ENCODE measurements at places on chromosomes 7 and 10. TPM values are rescaled to one million over a fixed set of nuclear protein-coding genes. Genes with fewer than 3 reads are reported as not detected.
A peak's percentile ranks its signal among the peaks of the same experiment; 100 is the strongest.

The ELMO1 gene
- 113 TPM for total RNA-seq

- no peak overlapping the region for H3K4me3 ChIP-seq
- peaks cover 37% of the 10 kb centered on the region for H3K27me3 ChIP-seq
- H3K27ac ChIP-seq = no peak overlapping the region
- H3K36me3 ChIP-seq = no peaks in the 10 kb centered on the region
Measured at GRCh38 chr7:141490474-141490873, 60.7 kb upstream of the AGK start.

- H3K27ac ChIP-seq = peak overlapping the region; percentile 96
- no peaks in the 10 kb centered on the region for H3K27me3 ChIP-seq
- peaks cover 62% of the 10 kb centered on the region for H3K4me1 ChIP-seq
Measured at GRCh38 chr7:3461923-3462322, 160.9 kb downstream of the SDK1 start.

DNA sequence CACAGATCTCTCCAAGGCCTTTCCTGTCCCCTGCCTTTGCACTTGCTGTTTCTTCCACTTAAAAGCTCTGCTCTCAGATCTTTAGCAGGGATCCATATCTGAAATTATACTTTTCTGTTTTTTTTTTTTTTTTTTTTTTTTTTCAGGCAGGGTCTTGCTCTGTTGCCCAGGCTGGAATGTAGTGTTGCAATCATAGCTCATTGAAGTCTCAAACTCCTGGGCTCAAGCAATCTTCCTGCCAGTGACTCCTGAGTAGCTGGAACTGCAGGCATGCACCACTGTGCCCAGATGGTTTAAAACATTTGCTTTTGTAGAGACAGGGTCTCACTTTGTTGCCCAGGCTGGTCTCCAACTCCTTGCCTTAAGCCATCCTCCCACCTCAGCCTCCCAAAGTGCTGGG, 5.0 kb upstream of the TSPAN15 start:
- peaks cover 12% of the 10 kb centered on the region for H3K4me1 ChIP-seq
- H3K36me3 ChIP-seq = no peaks in the 10 kb centered on the region
- H3K27me3 ChIP-seq = no peaks in the 10 kb centered on the region
- no peak for DNase-seq
- H3K4me3 ChIP-seq = no peak overlapping the region
- H3K27ac ChIP-seq = no peak overlapping the region

The GUSB gene
- 52.9 TPM for total RNA-seq

The RPEL1 gene
- not detected for total RNA-seq

The PON3 gene
- total RNA-seq = not detected

DNA sequence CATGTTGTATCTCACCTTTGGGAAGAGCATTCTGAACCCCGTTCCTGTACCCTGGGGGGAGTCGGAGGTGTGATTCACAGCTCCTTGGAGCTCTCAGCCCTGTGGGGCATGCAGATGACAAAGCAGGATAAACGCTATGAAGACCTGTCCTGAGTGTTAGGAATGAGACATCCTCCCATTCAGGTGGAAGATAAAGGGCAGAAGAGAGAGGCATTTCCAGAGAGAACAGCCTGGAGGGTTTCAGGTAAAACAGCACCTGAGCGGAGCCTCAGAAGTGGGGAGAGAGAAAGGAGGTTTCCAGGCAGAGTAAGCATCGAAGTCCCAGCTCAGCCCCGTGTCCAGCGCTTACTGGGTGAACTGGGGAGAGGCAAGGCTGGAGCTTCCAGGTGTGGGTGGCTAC, 288.9 kb downstream of the KLF6 start:
- H3K27ac ChIP-seq = no peak overlapping the region
- H3K27me3 ChIP-seq = peaks cover 31% of the 10 kb centered on the region
- H3K4me3 ChIP-seq = no peak overlapping the region
- H3K4me1 ChIP-seq = no peaks in the 10 kb centered on the region
- no peak for DNase-seq
- H3K36me3 ChIP-seq = no peaks in the 10 kb centered on the region

The SLC25A28 gene
- 86.2 TPM for total RNA-seq

DNA sequence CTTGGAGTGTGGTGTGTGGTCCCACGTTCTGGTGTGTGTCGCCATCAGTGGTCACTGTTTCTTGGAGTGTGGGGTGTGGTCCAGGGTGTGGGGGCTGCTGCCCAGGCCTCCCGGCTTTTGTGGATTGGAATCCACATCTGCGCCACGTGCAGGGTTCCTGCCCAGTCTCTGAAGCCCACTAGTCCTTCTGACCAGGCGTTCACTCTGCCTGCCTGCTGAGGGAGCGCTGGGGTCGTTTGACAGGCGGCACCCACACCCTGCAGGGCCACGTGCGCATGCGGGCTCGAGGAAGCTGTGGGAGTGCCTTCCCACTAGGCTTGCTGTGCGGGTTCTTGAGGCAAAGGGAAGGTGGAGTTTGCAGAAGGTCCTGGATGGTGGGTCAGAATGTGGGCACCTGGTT, 51.4 kb downstream of the INPP5A start:
- DNase-seq = no peak
- H3K27ac ChIP-seq = peak overlapping the region; percentile 95
- H3K36me3 ChIP-seq = peaks cover 4% of the 10 kb centered on the region
- H3K4me3 ChIP-seq = peak overlapping the region; percentile 29
- peaks cover 71% of the 10 kb centered on the region for H3K4me1 ChIP-seq

GRCh38 chr7:107277331-107277730, 108.5 kb downstream of the HBP1 start:
- no peaks in the 10 kb centered on the region for H3K4me1 ChIP-seq
- H3K36me3 ChIP-seq = no peaks in the 10 kb centered on the region
- no peak overlapping the region for H3K27ac ChIP-seq
- no peak overlapping the region for H3K4me3 ChIP-seq
- DNase-seq = no peak

DNA sequence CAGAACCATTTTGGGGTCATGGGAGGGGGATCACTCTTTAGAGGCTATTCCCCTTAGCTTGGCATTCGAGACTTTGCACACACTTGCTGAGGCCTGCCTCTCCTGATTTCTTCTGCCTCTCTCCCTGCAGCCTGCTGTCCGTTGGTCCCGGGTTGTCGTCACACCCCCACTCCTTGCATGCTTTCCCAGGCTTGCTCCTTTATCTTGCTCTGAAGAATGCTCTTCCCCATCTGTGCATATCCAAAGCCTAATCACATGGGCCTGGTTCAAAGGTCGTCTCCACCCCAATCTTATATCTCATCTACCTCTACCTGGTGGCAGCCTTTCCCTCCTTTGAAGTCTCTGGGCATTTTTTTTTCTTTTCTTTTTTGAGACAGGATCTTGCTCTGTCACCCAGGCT, 24.3 kb upstream of the EMX2 start:
- H3K27me3 ChIP-seq = peaks cover 49% of the 10 kb centered on the region
- H3K4me1 ChIP-seq = no peaks in the 10 kb centered on the region
- no peak overlapping the region for H3K27ac ChIP-seq
- H3K36me3 ChIP-seq = no peaks in the 10 kb centered on the region
- DNase-seq = no peak

All from activated T-cell treated with anti-CD3 and anti-CD28 coated beads, Interleukin-2, amount 50 U/mL, for 72 hours (primary cell).